ENCODE measurements at places on chromosomes 12 and 14.

DNA sequence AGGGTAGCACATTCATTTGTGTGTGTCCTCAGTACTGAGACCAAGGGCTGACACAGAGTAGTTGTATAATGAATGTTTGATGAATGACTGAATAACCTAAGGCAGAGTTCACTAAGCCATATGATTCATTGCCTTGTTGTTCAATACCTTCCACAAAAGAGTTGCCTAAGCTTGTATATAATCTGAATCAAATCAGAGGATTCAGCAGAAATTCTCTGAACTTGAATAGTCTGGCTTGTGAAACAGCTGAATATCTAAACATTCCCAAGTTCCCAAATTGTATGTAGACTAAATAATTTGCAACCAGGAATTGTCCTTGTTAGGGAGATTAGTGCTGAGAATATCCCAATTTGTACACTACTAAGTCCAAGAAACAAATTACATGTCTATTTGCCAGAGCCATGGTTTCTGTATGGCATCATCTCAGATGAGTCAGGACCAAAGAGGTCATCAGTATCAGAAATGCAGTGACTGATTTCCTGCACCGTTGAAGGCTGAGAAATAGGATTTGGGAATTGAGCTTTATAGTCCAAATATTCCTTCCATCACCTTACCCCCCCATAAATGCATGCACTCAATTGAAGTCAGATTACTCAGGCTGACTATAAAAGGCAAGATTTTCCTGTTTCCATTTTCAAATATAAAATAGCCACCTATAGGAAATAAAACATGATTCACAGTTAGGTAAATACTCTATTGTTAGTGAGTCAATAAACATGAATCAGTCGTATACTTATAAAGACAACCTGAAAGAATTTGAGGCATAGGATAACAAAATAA lies 168.7 kb downstream of the PHLDA1 start:
- DNase-seq: no peak

- DNase-seq: no peak
Observed at GRCh38 chr14:26729851-26730250, 132.0 kb upstream of the NOVA1 start.

DNA sequence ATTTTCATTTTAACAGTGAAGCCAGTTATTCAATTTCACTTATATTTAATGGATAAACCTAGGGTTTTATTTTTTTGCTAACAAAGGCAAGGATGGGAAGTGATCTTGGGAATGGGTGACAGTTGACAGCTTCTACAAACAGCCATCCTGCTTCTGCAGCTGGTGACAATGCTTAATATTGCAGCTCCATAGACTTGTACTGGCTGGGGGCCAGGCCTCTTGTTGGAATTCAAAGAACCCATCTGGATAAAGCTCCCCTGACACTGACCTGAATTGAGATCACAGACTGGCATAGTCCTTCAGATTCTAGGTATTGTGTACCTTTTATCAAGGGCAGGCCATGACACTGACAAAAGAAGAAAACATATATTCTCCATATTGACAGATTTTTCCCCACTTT lies 664.6 kb upstream of the FOXG1 start:
- peak; percentile 42 for DNase-seq

GRCh38 chr14:63472986-63473788 lies 70.0 kb downstream of the PPP2R5E start:
- DNase-seq: no peak

GRCh38 chr12:16681196-16681595 lies 75.2 kb upstream of the LMO3 start:
- DNase-seq: no peak
